ENCODE measurements at places on chromosomes 12 and 14.

GRCh38 chr12:26736563-26737486 is 96.2 kb downstream of the ITPR2 start:
- DNase-seq, result no peak

- no peak for DNase-seq
Observed at GRCh38 chr14:32044454-32044853, 32.6 kb upstream of the ARHGAP5 start.

GRCh38 chr12:53211476-53212381 is 4.7 kb upstream of the ITGB7 start:
- no peak for DNase-seq

- DNase-seq, result no peak
Observed at GRCh38 chr14:75470238-75470797, 42.5 kb downstream of the JDP2 start.

GRCh38 chr12:55739025-55739378 is 3.9 kb upstream of the GDF11 start:
- no peak for DNase-seq

DNA sequence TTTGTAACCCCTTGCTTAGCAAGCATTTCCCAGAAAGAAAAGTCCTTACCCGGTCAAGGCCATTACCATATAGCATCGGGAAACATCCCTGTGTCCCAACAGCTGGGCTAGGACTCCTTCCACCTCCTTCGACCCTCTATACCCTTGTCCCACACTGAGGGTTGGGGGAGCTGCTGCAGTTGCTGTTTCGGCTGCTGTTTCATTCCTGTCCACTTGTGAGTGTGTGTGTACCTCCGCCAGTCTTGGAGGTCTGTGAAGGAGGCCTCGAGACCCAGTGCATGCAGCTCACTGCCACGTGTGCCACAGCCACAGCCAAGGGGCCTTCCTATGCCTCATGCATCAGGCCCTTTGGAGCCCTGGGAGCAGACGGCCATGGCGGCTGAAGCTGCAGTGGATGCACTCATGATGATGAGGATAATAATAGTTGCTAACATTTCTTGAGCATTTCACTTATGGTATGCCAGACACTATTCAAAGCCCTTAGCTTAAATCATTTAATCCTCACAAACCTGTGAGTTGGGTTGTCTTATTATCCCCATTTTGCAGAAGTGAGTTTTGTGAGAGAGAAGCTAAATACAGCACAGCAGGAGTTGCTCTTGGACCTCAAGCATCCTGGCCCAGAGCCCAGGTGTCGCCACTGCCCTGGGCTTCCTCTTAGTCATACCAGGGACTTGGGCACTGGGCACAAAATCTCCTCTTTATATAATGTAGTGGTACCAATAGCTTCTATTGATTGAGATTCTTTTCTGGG is 156.5 kb downstream of the PRKCH start:
- peak; percentile 62 for DNase-seq

GRCh38 chr12:94151582-94151981 is 3.2 kb downstream of the PLXNC1 start:
- DNase-seq, result no peak
